Stromal cell of bone marrow (primary cell): ENCODE measurements at places on chromosomes 6 and 20.

- no peak for DNase-seq
These were observed 93.1 kb upstream of the SOX4 start for GRCh38 chr6:21500314-21501020.

GRCh38 chr6:107719160-107719559 lies 105.0 kb downstream of the SCML4 start:
- no peak for DNase-seq

DNA sequence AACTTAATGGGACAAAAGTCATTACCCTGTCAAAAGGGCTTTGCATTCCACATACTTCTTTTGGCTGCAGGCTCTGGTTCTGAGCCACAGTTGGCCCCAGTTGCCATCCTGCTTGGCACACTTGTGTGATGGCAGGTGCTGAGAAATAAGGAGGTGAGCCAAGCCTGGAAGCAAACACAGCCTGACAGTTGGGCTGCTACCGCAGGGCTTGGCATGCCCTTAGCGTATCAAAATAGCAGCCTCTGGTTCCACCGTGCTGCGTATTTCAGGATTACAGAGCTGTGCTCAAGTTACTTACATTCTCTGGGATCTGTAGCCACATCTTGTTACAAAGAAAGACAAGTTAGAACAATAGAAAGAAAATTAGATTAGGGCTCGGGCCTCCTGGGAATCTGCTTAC lies 11.1 kb downstream of the MTHFD1L start:
- DNase-seq: no peak

- no peak for DNase-seq
These were observed 308.1 kb upstream of the SPTLC3 start for GRCh38 chr20:12700701-12701100.

GRCh38 chr20:45154183-45154582 lies 20.5 kb upstream of the PI3 start:
- no peak for DNase-seq
